ENCODE measurements at places on chromosomes 1 and 21.

DNA sequence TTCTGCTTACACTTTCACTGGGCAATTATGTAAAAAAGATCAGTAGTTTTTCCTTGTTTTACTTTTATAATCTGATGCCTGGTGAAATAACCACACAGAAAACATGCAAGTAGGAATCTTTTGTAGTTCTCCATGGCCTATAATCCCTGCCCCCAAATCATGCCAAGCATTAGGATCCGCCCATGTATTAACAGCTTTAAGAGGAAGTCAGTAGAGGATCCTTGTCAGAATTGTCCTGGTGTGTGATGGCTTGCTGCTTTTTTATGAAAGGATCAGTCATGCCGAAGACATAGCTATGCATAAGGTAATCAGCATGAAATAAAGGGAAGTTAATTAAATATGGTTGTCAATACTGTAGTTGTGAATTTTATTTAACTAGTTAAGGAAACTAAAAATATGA is 20.0 kb downstream of the ADGRL2 start:
- no peak for DNase-seq

- no peak for DNase-seq
Observed at GRCh38 chr1:9269721-9270120, 23.0 kb upstream of the SPSB1 start.

- no peak for DNase-seq
Observed at GRCh38 chr1:218499011-218499691, 154.0 kb downstream of the TGFB2 start.

GRCh38 chr1:230052665-230053064 is 14.4 kb upstream of the GALNT2 start:
- DNase-seq = no peak

GRCh38 chr1:37458551-37458950 is 15.8 kb upstream of the ZC3H12A start:
- no peak for DNase-seq

- DNase-seq = no peak
Observed at GRCh38 chr1:66313429-66313828, 220.5 kb upstream of the SGIP1 start.

- DNase-seq = no peak
Observed at GRCh38 chr1:175145899-175146528, 46.6 kb downstream of the KIAA0040 start.

DNA sequence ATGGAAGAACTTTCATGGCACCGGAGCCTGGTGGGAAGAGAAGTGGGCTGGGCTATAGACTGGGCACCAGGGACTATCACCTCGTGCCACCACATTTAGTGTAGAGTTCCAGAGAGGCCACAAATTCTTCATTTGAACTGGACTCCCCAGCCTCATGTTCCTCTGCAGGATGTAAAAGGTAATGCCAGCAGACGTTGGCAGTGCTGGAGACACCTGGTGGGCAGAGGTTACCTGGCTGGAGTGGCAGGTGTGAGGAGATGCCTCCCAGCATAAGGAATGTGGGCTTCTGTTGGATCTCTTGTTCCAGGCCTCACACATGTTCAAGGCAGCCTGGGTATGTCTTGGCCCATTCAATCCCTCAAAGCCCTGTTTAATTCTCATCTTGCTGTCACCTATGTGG is 35.2 kb downstream of the TEX35 start:
- no peak for DNase-seq

DNA sequence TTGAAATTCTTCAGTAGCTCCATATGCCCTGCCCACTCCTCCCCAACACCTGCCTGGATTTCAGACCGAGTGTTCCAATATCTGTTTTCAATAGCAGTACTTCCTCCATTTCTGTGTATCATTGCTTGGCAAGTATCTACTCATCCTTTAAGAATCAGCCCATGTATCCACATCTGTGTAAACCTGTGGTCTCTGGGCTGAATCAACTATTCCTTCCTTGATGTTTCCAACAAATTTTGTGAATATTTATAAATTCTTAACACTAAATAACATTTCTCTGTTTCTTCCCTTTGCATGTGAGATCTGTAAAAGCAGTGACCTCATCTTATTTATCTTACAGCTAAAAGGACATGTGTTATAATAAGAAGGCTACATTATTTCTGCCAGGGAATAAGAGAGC is 26.0 kb upstream of the UAP1 start:
- no peak for DNase-seq

- DNase-seq = no peak
Observed at GRCh38 chr1:179376223-179376622, 10.5 kb downstream of the AXDND1 start.

GRCh38 chr1:10065344-10065685 is 32.6 kb downstream of the UBE4B start:
- DNase-seq = no peak

DNA sequence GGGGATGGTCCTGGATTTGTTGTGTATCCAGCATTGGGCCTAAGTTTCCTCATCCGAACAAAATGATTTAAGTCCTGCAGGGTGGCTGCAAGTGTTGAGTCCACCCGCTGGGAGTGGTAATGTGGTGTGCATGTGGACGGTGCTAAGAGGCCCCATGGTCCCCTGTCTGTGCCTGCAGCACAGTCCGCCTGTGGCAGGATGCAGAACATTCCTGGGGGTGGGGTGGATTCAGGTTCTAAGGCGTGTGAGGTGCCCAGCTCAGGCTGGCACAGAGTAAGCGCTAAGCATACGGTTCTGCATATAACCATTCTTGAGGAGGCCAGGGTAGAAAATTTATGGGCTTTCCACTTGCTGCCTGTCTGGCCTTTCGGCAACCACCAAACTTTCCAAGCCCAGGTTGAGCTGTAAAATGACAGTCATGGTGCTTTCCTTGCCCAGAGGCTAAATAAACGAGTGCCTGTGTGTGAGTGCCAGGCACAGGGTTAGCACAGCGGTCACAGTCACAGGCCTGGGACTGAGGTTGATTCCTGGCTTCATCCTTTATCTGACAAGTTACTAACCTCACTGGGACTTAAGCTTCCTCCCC is 30.7 kb downstream of the SLC2A1 start:
- no peak for DNase-seq

- no peak for DNase-seq
Observed at GRCh38 chr1:61174060-61174795, 91.9 kb downstream of the NFIA start.

- no peak for DNase-seq
Observed at GRCh38 chr1:100734676-100735075, 15.1 kb downstream of the VCAM1 start.

DNA sequence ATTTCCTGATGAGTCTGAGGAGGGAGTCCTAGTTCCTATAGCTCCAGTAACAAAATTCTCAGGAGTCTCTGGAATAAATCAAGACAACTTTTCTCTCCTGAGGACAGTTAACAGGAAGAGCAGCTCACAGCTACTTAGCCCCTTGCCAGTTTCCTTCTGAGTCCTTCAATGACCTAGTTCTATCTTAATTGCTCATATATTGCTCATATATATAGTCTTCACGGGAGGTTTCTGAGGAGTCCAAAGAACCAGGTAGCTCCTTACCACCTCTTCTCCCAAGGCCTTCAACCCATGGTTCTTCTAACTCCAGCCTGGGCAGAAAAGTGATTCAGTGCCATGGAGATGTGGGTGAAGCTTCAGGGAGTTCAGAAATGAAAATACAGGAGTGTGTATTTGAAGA is 4.6 kb downstream of the AMIGO1 start:
- no peak for DNase-seq

DNA sequence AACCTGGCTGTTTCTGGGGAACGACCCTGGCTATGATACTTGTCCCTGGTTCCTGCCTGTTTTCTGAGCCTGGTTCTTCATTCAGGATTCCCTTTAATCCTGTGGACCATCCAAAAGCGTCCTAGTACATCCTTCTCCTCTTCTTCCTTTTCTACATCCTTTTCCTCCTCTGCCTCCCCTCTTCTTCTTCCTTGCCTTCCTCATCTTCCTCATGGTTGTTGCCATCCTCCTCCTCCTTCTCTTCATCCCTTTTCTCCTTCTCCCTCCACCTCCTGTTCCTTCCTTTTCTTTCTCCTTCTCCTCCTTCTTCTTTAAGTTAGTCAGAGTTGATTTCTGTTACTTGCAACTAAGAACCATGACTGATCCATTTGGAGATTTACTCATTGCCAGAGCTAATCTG is 197.8 kb downstream of the FOXD2 start:
- no peak for DNase-seq

DNA sequence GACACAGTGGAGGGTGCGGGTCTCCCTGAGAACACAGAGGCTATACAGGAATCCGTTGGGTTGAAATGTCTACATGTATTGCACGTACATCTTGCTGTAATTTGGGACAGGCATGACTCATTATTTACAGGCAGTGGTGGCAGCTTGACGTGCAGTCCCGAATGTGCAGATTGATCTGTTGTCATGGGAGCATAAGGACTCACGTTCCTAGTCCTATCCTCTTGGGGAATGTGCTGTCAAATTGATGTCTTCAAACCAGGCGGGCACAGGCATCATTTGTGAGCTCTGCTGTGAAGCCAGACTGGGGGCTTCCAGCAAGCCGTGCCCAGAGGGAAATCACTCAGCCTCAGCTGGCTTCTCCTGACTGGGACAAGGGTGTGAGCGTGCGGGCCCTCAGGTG is 40.5 kb downstream of the S100B start:
- no peak for DNase-seq

- DNase-seq = no peak
Observed at GRCh38 chr1:21758614-21759013, 24.3 kb downstream of the USP48 start.

DNA sequence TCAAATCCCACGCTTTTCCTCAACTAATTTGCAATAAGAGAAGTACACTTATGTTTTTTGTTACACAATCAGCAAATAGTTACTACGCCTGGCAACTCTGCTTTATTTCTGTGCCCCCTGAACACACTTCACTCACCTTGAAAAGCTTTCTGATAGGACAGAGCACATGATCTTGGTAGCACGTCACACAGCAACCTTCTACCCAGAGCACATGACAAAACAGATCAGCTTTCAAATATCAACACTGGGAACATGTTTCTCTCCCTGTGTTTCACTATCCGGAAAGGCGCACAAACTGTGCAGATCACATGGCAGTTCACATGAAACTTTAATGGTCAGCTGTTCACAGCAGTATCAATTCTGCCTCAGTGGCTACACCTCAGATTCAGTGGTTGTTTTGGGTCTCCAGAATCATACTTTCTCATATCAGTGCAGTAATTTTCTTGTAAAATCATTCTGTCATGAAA is 2.2 kb downstream of the SLC19A2 start:
- DNase-seq = no peak

DNA sequence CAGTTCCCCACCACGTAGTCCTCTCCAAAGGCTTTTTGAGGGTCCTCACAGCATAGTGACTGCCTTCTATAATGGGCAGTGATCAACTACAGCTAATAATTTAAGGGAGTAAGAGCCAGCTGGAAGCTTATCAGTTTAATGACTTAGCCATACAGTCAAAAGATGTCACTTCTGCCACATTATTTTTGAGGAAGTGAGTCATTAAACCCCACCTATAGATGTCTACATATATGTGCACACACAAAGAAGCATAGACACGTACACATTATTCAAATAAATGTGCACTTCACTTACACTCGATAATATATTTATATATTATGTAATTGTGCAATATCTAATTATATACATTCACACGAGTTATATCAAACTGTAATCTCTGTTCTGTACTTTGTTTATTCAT is 1704.7 kb downstream of the KCNT2 start:
- no peak for DNase-seq

DNA sequence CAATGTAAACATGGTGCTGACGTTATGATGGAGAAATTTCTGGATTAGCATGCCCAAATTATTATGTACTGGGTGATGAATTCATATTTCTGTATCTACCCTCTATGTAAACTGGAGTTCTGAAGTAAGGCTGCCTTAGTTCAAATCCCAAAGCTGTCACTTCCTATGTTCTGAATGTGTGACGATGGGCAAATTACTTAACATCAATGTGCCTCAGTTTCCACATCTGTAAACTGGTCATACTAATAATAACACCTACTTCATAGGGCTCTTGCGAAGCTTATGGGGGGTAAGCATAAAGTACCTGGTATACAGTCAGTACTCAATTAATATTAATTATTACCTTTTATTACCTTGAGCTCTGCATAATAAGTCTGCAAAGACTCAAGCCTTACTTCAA is 45.6 kb downstream of the SLC30A10 start:
- no peak for DNase-seq

DNA sequence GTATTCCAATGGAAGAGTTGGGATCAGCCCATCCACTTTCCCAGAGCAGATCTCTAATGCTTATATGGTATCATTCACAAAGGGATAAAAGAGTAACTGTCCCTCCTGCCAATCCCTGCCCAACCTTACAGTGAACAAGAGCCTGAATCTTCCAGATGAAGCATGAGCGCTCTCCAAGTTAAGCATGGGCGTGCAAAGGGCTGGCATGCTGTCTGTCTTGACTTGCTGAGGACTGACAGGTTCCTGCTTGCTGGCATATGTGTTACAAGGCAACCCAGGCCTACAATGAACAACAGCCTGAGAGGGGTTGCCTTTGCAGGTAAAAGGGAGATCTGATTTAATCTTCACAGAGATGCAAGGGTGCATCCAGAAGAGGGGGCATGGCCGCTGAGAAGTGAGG is 155.6 kb upstream of the SOD1 start:
- no peak for DNase-seq

DNA sequence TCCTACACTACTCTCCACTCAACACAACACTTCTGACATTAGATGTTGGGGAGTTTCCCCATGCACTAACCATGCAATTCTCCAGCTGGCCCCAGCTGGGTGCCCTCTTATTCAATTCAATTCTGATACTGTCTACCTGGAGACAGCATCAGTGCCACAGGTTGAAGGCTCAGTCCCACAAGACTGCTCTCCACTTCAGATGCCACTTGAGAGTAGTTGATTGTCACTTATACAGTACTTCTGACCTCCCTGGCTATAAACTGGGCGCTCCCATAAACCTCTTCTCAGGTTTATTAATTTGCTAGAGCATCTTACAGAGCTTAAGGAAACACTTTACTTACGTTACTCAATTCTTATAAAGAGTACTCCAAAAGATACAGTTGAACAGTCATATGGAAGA is 442.3 kb downstream of the LRRIQ3 start:
- no peak for DNase-seq

GRCh38 chr1:160161965-160162705 is 10.7 kb downstream of the ATP1A4 start:
- DNase-seq = peak; percentile 72

- no peak for DNase-seq
Observed at GRCh38 chr1:97599447-97599846, 321.4 kb downstream of the DPYD start.

GRCh38 chr1:172220376-172220775 is 200.1 kb upstream of the C1orf105 start:
- no peak for DNase-seq

GRCh38 chr1:246001837-246002230 is 505.2 kb downstream of the SMYD3 start:
- no peak for DNase-seq
